ENCODE measurements at places on chromosomes 4 and X. TPM values are rescaled to one million over a fixed set of nuclear protein-coding genes. Genes with fewer than 3 reads are reported as not detected.

GRCh38 chr4:39426728-39427127 is 20.0 kb downstream of the KLB start:
- DNase-seq = no peak

TIMM8A gene
- 18.6 TPM for total RNA-seq

DNA sequence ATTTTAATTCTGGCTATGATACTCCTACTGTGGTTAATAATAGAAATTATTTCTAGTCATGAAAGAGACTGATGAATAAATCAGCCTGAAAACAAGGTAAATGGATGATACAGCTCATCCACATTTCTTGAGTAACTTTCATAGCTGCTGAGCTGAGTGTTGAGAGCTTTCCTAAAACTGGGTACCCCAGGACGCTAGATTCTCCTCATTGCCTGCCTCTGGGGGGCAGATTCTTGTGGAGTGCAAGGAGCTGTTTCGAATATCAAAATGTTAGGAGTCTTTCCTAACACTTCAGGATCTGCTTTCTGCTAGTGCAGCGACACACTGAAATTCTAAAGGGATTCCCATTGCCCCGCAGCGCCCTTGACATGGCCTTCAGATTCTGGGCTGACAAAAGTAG is 2.1 kb downstream of the MND1 start:
- DNase-seq = no peak

SSX4B gene
- not detected for total RNA-seq

DNA sequence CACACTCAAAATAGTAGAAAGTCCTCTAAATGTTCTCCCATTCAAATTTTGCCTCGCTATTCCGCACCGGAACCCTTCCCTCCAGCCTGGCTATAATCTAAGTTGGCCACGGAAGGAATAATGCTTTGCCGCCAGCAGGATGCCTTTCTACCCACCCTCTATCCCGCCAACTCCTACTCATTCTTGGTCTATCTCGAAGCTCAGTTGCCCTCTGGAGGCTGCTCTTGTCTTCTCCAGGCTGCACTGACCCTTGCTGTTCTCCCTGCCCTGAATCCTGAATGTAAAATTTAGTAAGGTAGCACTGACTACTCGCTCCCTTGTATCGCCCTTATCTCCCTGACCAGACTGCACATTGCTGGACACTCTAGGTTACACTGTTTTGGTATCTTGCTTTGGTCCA is 212.4 kb downstream of the MGST2 start:
- DNase-seq = no peak
